Central memory CD4-positive, alpha-beta T cell (primary cell): ENCODE measurements at places on chromosomes 12 and 14.

DNA sequence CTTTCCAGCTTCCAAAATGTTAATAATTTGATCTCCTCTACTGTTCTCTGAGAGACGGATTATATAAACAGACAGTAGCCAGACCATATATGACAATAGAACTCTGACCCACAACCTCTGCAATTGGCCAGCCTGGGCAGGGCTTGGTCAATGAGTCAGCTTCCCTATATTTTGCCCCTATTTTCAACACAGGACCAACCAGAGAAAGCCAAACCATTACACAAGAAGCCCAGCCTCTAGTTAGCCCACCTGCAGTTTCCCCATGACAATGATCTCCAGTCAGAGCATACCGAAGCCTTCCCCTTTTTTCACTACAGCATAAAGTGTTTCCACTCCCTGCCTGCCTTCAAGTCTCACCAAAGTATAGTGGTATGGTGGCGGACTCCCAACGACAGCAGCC, 7.6 kb upstream of the EXD2 start:
- no peak for DNase-seq

GRCh38 chr12:49055978-49056754, 4.4 kb downstream of the KMT2D start:
- peak; percentile 57 for DNase-seq

DNA sequence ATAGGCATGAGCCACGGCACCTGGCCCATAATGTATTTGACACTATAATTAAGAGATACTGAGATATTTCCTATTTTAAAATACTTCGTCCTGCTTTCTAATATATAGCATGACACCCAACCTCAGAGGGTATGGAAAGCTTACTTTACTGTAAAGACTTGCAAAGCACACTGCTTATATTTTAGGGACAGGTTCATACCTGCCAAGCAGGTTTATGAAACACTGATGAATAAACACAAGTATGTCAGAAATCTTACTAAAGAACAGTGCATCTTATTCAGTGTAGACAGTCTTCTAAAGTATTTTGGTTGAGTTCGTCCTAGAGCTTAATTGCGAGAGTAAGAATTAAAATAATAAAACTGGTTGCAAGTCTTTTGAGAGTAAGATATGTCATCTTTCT, 65.4 kb downstream of the PPFIBP1 start:
- no peak for DNase-seq

- DNase-seq = peak; percentile 20
Measured at GRCh38 chr14:22981090-22981875, 1.1 kb downstream of the AJUBA start.

- no peak for DNase-seq
Measured at GRCh38 chr14:101915871-101916815, 48.2 kb upstream of the DYNC1H1 start.

DNA sequence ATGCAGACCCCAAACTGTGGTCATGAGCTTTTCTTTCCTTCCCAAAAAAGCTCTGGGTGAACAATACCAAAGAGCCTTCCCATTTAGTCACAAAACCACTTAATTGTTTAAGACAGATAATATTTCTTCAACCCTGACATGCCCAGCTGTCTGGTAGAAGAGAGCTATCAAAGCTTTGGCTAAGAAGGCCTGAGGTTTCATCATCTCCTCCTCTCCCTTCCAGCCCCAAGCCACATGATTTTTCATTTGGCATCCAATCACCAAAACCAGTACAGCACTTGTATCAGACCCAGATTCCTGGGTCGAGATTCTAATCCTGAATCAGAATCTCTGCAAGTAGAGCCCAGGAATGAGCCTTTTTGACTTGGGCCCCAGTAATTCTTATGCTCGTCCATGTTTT, 199.6 kb upstream of the TMEM260 start:
- DNase-seq = no peak

GRCh38 chr14:99937475-99938244, 127.6 kb upstream of the EVL start:
- DNase-seq = no peak

DNA sequence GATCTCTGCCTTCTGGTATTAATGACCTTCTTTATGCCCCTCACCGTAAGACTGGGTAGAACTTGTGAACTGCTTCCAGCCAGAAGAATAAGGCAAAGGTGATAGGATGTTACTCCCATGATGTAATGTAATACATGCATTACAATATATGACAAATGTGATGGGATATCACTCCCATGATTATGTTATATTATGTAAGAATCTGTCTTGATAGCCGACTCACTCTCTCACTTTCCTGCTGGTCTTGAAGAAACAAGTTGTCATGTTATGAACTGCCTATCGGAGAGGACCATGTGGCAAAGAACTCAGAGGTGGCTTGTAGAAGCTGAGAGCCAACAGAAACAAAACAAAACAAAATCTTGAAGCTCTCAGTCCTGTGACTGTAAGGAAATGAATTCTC, 30.6 kb upstream of the OSBPL8 start:
- no peak for DNase-seq

- no peak for DNase-seq
Measured at GRCh38 chr12:46438719-46439319, 66.2 kb upstream of the SLC38A2 start.

GRCh38 chr14:39434401-39434800, 2.2 kb upstream of the FBXO33 start:
- no peak for DNase-seq

GRCh38 chr14:51318813-51319597, 79.0 kb downstream of the TMX1 start:
- no peak for DNase-seq

- no peak for DNase-seq
Measured at GRCh38 chr14:87411370-87411769, 581.6 kb downstream of the GALC start.

GRCh38 chr14:55877942-55878341, 240.3 kb upstream of the PELI2 start:
- DNase-seq = no peak

DNA sequence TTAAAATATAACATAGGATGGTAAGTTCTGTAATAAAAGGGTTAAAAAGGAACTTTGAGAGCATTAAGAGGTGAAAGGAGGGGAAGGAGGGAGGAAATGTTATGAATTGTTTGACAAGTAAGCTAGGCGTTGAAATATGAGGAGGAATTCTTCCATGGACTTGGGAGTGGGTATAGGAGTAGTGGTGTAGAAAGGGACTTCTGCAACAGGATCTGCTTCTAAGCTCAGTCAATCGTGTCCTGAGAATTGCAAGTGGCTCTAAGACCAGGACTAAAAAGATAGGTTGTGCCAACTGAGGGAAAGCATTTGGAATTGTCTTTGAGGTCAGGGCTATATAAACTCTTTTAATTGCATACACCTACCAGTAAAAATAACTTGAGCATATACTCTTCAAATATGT, 74.1 kb upstream of the SLC38A2 start:
- no peak for DNase-seq

- no peak for DNase-seq
Measured at GRCh38 chr12:8590842-8591545, 21.7 kb downstream of the AICDA start.

- no peak for DNase-seq
Measured at GRCh38 chr12:9118158-9118557, 2.4 kb upstream of the A2M start.

DNA sequence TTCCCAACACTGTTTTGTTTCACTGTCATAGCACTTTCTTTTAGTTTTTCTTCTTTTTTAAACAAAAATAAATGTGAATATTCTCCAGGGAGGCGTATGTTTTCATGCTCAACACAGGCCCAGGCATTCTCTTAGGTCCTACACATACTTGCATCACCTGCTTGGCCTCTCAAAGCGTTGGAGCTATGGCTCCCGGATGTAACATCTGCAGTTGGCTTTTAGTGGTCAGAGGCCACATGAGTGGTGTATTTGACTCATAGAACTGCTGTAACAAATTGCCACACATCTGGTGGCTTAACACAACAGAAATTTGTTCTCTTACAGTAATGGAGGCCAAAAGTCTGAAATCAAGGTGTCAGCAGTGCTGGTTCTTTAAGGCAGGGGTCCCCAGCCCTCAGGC, 44.6 kb upstream of the VRK1 start:
- no peak for DNase-seq

GRCh38 chr12:41466300-41466699, 278.2 kb downstream of the PDZRN4 start:
- no peak for DNase-seq

DNA sequence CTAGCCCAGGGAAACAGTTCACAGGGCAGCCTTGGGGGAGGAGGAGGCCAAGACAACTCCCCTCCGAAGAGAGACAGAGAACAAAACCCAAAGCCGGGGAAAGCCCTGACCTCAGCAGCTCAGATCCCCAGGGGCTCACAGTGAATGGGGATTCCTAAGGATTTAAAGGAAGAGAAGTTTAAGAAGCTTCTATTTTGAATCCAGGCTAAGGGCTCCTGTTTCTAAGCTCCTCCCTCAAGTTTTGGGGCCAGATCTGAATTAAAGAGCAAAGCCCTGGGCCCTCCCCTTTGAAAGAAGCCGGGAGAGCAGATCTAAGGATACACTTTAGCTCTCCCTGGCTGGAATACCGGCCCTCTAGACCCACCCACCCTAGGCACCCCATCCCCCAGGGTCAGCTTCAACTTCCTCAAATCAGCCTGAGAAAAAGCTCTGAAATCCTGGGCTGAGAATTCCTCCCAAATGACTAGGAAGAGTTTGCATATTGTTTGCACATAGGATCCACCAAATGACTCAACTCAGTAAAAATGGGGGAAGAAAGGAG, 3.9 kb downstream of the KDM2B start:
- DNase-seq = no peak

- DNase-seq = peak; percentile 29
Measured at GRCh38 chr12:64256166-64256800, 34.2 kb upstream of the KICS2 start.

DNA sequence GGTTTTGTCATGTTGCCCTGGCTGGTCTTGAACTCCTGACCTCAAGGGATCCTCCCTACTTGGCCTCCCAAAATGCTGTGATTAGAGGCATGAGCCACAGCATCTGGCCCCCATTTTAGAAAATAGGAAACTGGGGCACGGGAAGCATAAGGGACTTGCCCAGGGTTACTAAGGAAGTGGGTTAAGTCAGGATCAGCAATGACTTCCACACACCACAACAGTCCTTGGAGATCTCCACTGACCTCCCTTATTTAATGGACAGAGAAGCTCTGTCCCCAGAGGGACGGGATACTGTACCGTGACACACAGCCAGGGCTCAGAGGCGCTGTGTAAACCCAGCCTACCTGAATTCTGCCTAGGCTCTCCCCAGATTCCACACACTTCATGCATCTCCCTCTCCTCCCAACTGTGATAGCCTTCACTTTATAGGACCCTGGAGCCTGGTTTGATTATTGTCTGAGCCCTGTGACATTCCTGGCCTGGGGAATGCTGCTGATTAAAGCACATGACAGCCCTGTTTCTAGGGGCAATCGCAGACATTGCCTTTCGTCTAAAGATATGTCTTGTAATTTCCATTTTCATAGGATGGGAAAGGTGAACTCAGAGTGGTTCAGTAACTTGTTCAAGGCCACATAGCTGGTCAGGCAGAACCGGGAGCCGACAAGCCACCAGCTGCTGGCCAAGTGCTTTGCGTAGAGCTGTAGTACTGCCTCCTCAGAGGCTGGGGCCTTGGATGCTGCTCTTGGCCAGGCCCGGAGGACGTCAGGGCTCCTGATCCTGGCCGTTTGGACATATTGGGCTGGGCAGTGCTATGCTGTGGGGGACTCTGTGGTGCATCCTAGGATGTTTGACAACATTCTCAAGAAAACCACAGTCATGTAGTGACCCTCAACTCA, 20.8 kb downstream of the SERPINA1 start:
- no peak for DNase-seq

DNA sequence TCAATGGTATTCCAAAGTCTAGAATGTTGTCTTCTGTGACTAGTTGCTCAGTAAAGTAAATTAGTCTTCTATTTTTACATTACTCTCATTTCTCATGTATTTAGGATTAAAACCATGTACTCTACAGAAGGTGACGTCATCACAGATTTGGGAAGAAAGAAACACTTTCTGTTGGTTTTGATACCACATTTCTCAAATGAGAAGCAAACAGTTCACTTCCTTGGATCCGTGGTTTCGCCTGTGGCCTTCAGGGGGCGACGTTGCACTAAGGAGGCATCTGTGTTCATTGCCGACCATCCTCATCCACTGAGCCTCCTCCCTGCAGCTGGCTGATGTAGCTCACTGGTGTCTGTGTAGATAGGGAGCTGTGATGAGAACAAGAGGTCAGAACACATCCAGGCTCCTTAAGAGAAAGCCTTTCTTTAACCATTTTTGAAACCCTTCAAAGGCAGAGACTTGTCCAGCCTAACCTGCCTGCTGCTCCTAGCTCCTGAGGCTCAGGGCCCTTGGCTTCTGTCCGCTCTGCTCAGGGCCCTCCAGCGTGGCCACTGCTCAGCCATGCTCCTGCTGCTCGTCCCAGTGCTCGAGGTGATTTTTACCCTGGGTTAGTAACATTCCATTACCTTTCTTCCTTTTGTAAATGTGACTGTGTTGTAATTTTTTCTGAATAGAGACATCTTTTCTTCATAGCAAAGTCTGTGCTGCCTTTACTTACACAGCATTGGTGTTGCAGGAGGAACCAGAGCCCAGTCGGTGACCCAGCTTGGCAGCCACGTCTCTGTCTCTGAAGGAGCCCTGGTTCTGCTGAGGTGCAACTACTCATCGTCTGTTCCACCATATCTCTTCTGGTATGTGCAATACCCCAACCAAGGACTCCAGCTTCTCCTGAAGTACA, 220.6 kb upstream of the OR4E1 start:
- DNase-seq = peak; percentile 33

- no peak for DNase-seq
Measured at GRCh38 chr12:120981407-120981941, 3.1 kb downstream of the HNF1A start.

GRCh38 chr12:109842021-109842420, 8.8 kb upstream of the TRPV4 start:
- DNase-seq = no peak

DNA sequence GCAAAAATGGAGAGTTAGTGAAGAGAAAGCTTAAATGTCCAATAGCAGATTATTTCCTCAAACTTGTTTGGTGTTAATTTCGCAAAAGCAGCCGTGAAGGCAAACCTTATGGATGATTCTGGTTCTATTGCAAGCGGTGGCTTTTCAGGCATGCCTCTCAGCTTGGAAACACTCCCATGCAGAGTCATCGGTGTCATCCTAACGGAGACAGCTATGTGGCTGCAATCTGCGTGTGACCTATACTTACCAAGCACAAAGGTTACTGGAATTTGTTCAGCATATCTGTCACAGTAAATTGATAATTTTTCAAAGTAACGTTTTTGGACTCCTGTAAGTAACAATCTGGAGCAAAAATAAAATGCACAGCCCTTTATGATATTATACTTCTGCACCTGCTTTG, 5.0 kb downstream of the BEST3 start:
- DNase-seq = no peak

GRCh38 chr12:55816881-55817344, 611 bp downstream of the SARNP start:
- DNase-seq = no peak
